Spleen (tissue), 13 donors: ENCODE measurements at places on chromosomes 1 and 21.

DNA sequence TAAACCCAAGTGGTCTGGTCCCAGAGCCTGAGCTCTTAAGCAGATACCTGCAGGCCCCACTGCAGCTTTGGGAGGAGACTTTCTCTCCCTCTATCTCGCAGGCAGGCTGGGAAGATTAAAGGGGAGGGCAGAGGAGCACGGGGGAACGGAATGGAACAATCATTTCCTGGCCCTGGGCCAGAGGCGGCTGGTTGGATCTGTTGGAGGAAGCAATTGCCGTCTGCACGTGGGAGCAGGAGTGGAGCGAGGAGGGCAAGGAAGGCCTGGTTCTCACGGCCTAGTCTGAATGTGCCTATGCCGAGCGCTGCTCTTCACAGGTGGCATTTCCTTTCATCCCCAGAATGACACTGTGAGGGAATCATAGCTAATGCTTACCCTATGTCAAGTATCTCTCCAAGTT is 23.7 kb downstream of the NKAIN1 start:
- no peak for DNase-seq

DNA sequence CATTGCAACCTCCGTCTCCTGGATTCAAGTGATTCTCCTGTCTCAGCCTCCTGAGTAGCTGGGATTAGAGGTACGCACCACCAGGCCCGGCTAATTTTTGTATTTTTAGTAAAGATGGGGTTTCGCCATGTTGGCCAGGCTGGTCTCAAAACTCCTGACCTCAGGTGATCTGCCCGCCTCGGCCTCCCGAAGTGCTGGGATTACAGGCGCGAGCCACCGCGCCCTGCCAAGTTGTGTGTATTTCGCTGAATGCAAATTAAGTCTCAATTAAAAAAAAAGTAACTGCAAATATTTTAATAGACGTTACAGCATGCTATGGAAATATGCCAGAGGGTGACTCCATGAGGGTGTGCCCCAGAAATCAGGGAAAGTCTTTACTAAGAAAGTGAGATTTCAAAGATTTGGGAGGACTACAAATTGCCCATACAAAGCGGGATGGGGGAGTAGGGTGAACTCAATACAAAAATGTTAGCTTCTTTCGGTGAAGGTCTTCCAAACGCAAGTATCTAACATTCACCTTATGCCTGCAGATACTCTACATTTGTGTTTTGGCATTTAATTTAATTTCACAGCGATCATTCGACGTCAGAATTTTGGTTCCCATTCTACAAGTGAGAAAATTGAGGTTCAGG is 85.6 kb downstream of the NKAIN1 start:
- DNase-seq: no peak

DNA sequence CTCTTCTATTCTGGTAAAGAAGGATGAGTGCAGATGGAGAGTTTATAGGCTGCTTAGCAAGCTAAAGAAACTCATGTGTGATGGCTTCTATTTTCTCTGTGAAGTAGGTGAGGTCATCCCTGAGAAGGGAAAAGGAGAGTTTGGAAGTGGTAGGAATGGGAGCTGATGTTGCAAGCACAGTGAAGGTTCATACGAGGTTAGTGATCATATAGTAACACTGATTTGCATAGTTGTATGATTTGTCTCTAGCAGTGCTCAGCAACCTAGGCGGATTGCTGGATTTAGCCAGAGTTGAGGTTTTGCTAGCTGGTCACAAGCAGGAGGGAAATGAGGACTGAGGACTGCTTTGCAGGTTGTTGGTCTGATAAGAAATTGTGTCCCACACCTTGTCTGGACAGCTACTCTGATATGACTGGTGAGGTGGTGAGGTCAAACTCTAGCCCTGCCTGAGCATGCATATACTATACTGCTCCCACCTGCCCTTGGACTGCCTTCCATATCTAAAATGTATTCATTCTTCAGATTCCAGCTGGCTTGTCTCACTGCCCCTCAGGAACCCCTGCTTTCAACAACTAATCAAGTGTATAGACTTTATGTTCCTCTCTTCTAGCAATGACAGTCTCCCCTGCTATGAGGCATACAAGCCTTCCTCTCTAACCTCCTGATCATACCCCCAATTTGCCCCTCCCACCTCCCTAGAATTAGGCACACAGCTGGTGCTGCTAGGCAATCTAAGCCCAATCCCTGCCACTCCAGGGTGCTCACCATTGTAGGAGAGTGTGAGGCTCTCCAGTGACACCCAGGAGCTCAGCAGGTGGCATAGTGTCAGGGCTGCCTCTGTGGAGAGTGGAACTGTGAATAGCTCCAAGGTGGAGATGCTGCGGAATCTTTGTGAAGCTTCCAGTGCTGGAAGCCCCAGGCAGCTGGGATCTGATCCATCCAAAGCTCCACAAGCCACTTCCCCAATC is 18.5 kb downstream of the LRRC41 start:
- DNase-seq: no peak

- DNase-seq: no peak
These were observed 327.0 kb upstream of the DUSP10 start for GRCh38 chr1:222068937-222069336.

DNA sequence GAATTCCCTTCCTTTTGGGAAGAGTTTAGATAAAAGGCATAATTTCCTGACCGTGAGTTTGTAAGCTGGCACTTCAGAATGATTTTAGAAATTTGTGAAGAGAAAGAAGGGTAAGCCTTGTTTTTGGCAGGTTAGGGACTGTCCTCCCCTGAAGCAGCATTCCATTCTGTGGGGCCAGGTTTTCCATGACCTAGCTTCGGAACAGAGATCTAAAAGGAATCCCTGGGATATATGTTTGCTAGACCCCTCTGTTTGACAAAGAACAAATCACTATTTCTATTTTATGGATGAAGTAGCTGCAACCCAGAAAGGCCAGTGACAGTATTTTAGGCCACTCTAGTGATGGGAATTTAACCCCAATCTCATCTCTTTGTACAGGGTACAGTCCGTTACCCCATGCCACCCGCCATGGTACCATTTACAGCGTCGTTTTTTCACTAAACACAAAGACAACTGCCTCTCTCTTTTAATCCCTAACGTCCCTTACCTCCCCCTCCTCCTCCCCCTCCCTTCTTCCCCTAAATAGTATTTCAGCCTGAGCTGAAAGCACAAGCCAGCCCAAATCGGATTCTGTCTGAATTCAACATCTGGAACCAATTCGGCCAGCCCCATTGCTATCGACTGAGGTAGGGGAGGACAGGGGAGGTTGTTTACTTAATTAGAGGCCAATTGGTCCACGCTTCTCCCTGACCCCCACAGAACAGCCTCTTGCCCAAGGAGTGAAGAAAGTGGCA is 23.4 kb upstream of the IKBKE start:
- DNase-seq: no peak
